ENCODE measurements at places on chromosomes 4 and X.

- no peak for DNase-seq
Measured at GRCh38 chr4:111689731-111690130, 455.5 kb upstream of the FAM241A start.

- peak; percentile 89 for DNase-seq
Measured at GRCh38 chrX:54484666-54485065, 11.4 kb downstream of the FGD1 start.

DNA sequence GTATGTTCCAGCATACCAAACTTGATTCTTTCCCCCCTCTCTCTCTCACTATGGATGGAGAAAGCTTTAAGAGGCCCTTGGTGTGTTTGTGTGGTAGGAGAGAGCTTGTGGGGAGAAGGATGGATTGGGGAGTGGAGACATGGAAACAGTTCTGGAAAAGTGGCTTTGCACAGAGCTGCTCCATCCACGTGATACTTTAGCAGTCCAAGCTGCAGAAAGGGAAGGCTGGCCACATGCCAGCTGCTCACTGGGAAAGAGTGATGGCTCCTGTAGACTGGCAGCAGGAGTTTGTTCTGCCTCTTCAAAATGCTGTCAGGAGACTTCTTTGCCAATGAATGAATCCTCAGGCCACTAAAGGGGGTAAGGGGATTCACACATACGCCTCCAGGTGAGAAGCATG, 21.7 kb upstream of the SEC24B start:
- no peak for DNase-seq

- no peak for DNase-seq
Measured at GRCh38 chr4:156870131-156870530, 101.5 kb downstream of the PDGFC start.
